Endothelial cell of umbilical vein (primary cell): ENCODE measurements at places on chromosomes 5 and 9.

GRCh38 chr5:154723740-154724505 lies 31.3 kb upstream of the LARP1 start:
- DNase-seq: no peak

- DNase-seq: no peak
Observed at GRCh38 chr9:89586311-89586710, 18.5 kb upstream of the GADD45G start.

GRCh38 chr5:132238901-132239500 lies 11.3 kb upstream of the P4HA2 start:
- DNase-seq: no peak

DNA sequence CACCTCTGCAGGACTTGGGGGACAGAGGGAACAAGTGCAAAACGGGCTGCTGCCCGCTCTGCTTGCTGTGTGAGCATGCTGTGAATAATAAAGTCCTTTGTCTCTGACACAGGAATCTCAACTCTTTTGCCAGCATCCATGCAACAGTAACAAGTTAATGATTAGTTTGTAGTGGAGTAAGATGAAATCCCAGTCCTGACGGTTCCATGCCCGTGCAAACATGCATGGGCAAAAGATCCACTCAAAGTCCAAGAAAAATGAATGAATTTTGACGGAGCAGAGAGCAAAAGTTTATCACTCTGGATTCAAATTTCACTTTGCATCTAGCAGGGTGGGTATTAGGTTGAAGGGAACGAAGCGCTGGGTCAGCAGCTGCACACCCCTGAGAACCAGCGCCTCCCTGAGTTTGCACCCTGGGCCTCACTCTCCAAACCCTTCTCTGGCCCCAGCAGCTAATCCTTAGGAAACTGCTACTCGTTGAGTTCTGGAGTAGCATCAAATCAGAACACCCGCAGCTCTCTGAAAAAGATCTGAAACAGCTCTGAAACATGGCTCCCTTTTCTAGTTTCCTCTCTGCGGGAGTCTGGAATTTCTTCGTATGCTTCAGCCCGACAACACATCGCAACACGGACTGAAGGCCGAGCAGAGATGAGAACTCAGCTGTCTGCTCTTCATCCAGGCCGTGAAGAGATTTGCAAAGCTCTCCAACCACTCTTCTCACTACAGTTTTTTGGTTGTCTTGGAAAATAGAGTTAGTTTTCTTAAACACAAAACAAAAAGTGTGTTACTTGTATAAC lies 45.6 kb upstream of the RUFY1 start:
- no peak for DNase-seq

DNA sequence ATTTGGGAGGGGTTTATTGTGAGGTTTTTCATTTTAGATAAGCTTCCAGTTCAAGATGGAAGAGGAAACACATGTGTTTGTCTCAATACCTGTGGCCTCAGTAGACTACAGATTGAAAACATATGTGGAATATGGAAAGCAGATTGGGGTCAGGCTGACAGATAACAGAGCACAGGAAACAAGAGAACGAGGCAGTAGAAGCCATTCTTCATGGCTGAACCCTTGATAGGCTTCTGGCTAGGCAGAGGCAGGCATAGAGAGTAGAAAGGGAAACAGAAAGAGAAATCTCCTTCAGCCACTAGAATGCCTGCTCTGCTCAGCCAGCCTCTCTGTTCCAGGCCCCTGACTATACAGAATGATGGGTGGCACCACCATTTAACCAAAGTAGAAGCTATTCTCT lies 152.5 kb downstream of the MUSK start:
- DNase-seq: no peak

DNA sequence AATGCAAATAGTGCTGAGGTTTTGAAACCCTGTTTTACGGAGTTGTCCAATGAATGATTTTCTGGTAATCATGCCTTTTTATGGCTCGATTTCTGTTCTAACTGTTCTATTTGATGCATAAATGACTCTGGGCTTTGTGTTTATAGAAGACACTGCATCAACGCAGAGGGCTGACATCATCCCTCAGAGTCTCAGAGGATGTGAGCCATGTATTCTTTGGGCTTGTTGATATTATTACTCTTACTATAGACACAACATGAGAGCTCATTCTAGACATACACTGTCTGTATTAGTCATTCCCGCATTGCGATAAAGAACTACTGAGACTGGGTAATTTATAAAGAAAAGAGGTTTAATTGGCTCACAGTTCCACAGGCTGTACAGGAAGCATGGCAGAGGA lies 31.6 kb downstream of the CDH6 start:
- no peak for DNase-seq

DNA sequence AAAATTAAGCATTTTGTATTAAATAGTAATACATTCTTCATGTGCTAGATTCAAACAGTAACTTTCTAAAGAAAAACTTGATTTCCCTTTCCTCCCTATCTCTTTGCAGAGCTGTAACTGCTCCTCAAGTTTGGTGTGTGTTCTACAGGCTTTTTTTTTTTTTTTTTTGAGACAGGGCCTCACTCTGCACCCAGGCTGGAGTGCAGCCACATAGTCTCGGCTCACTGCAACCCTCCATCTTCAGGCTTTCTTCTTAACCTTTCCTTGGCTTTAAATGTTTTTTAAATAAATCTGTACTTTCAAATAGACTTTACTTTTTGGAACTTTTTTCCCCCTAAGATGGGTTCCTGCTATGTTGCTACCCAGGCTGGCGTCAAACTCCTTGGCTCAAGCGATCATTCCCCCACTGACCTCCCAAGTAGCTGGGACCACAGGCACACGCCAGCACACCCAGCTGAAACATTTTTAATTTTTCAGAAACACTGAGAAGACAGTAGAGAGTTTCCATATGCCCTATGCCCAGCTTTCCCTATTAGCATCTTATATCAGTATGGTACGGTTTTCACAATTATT lies 9.1 kb downstream of the NDFIP1 start:
- DNase-seq: no peak

GRCh38 chr5:147983742-147984141 lies 77.4 kb upstream of the C5orf46 start:
- DNase-seq: no peak

DNA sequence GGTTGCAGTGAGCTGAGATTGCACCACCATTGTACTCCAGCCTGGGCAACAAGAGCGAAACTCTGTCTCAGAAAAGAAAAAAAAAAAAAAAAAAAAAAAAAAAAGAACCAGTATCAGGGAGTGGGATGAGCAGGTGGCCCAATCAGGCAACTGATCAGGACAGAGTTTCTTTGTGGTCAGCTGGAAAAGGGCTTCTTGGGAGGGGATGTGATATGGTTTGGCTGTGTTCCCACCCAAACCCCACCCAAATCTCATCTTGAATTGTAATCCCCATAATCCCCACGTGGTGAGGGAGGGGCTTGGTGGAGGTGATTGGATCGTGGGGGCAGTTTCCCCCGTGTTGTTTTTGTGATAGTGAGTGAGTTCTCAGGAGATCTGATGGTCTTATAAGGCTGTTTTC lies 4.7 kb upstream of the GCNT1 start:
- no peak for DNase-seq

GRCh38 chr9:72299017-72299603 lies 65.9 kb downstream of the ZFAND5 start:
- no peak for DNase-seq

- no peak for DNase-seq
Observed at GRCh38 chr5:173235499-173236394, 741 bp upstream of the NKX2-5 start.
